Mesendoderm (in vitro differentiated cells): ENCODE measurements at places on chromosomes 7 and 10.
A peak's percentile ranks its signal among the peaks of the same experiment; 100 is the strongest.

DNA sequence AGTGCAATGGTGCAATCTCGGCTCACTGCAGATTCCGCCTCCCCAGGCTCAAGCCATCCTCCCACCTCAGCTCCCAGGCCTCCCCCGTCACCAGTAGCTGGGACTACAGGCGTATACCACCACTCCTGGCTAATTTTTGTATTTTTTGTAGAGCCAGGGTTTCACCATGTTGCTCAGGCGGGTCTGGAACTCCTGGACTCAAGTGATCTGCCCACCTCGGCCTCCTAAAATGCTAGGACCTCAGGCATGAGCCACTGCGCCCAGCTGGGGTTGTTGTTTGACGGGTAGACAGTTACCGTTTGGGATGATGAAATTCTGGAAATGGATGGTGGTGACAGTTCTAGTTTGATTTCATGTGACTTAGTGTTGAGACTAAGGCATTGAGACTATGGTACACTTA is 15.3 kb downstream of the CALML3 start:
- no peak for DNase-seq

GRCh38 chr10:43262397-43262901 is 4.4 kb downstream of the RASGEF1A start:
- no peak for DNase-seq

GRCh38 chr7:35761871-35762677 is 38.8 kb upstream of the SEPTIN7 start:
- DNase-seq: no peak

- peak; percentile 80 for DNase-seq
These were observed 98.3 kb upstream of the LRGUK start for GRCh38 chr7:134028853-134029252.

GRCh38 chr10:16809074-16809718 is 8.0 kb downstream of the RSU1 start:
- DNase-seq: peak; percentile 76

DNA sequence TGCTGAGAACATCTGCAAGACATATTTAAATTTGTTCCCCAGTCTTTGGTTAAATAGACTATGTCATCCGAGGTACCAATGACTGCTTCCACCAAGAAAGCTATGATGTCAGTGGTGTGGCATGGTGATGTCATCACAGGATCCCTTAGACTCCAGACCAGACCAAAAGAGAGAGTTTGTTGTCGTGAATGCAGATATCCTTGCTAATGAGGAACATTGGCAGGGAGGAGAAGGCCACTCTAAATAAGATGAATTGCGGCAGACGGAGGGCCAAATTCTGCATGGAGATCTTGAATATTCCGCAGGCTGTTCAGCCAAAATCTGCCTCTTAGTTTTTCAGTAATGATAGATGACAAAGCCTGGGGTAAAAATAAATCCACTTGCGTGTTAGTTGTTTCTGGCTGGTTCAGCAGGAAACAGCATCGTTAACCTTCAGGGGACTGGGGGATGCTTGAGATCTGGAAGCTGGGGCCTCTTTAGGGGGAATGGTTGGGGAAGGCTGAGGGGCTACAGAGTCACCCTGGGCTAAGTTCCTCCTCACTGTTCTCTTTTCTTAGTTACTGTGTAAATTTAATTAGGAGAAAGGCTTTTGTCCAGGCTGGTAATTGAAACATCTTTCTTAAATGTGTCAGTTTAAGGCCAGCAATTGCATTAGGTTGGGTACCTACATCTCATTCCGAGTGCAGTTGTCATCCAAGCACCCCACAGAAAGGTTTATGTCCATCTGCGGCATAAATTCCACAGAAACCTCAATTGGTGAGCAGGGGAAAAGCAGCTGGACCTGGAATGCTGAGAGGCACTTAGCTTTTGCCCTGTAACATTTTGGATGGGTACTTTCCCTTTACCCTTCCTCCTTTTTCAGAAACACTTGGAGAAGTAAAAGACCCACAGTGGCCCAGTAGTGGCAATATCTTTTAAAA is 11.6 kb upstream of the CAMK1D start:
- no peak for DNase-seq

DNA sequence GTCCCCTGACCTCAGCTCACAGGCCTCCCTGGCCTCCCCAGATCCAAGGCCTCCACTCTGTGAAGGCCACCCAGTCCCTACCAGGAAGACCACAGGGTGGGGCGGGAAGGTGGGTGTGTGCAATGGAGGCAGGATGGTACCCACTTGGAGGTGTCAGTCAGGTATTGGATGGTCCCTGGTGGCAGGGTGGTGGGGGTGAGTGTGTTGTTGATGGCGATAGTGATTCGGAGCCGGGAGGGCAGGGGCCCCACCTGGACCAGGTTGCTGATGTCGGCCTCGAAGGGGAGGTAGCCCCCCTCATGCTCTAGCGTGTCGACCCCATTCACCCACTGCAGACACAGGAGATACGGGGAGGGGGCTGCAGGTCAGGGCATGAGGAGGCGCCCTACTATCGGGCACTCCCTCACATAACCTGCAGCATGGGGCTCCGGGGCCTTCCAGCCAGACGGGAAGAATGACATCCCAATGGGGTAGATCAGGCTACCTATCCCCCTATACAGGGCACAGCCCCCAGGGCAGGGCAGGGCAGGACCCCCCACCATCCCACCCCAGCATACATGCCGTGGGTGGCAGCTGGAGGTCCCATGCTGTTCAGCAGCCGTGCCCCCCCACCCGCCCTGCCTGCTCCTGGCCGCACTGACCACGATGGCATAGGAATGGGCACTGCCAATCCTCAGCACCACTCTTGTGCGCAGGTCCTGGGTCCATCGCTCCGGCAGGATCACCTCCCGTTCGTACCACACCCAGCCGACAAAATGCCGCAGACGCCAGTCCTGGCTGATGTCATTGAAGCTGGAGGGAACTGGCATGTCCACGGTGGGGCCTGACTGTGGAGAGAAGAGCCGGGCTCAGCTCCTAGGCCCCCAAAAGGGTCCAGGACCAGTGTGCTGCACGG is 2.2 kb downstream of the GUSB start:
- no peak for DNase-seq

DNA sequence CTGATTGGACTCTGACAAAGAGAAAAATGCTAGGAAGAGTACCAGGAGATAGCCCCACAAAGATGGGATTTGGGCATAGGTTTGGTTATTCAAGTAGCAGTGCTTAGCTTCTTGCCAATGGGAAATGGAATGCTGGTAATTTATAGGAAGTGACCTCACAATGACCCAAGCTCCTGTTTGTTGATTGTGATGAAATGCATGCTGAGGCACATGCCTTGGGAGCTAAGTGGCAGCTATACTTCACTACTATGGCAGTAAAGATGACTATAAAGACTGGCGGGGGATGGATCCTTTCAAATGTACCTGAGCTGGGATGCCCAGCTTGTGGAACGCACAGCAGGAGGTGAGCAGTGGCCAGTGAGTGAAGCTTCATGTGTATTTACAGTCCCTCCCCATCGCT is 153.8 kb downstream of the ZNF22 start:
- DNase-seq: peak; percentile 17

DNA sequence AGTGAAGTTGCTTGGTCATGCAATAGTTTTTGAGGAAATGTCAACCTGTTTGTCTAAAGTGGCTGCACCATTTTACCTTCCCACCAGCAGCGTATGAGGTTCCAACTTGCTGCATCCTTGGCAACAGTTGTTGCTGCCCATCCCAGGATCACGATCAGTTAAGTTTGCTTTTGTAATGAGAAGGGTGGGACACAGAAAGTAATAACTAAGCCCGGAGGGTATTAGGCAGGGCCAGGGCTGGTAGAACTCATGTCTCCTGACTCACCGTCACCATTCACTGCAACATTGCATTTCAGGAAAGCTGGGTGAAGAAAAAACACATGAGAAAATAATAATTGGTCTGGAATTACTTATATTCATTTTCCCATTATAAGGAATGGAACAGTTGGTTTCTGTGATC is 25.4 kb downstream of the CELF2 start:
- no peak for DNase-seq

DNA sequence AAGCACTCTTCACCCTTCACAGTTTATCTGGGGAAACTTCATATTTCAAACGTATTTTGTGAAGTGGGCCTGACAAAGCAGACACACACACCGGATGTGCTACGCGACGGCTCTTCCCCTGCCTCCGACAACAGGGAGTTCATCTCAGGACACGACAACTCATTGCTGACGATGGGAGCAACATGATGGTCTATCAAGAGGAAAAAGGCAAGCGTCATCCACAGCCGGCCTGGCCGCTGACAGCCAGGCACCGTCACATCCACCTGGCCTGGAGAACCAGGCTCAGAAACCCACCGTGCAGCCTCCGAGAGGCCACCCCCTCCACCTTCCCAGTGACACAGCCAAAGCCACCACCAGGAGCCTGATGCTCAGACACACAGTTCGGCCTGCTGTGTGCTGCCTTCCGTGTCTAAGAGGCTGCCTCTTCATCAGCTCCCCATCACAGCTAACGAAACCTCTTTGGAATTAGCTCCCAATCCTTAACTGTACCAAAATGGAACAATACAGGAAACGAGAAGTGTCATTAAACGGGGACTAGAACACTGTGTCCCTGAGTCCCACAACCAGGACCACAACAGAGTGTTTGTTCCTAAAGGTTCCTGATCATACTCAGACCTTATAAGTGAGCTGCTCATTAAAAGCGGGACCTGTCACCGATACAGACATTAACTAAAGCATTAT is 76.7 kb downstream of the SFMBT2 start:
- DNase-seq: peak; percentile 17

- no peak for DNase-seq
These were observed 4.1 kb upstream of the TMEM243 start for GRCh38 chr7:87223666-87224065.

- DNase-seq: no peak
These were observed 151.0 kb downstream of the PLPP4 start for GRCh38 chr10:120607710-120608703.

DNA sequence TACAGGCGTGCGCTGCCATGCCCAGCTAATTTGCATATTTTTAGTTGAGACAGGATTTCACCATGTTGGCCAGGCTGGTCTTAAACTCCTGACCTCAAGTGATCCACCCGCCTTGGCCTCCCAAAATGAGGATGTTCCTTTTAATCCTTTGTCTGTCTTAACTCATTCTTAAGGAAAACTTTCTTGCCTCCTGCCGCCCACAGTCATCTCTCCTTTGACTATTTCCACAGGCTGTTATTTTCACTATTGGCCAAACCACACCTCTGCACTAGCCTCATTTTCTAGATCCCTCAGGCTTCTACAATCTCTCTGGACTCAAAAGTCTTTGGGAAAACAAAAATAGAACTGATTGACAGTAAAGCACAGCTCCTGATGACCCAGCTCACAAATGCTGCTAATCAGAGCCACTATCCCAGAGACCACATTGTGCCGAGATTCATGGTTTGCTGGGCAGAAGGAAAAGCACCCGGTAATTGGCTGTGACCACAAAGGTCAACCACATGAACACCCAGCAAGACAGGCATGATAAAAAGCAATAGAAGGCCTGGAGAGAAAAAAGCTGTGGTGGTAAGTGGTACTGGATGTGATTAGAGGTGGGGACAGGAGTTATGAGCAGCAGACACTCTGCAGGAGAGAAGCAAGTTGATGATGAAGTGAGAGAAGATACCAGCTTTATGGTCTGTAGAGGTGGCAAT is 44.1 kb upstream of the ZNRF2 start:
- peak; percentile 19 for DNase-seq

GRCh38 chr10:30819341-30820181 is 190.0 kb upstream of the LYZL2 start:
- no peak for DNase-seq
